ENCODE measurements at places on chromosomes 7 and 10.

DNA sequence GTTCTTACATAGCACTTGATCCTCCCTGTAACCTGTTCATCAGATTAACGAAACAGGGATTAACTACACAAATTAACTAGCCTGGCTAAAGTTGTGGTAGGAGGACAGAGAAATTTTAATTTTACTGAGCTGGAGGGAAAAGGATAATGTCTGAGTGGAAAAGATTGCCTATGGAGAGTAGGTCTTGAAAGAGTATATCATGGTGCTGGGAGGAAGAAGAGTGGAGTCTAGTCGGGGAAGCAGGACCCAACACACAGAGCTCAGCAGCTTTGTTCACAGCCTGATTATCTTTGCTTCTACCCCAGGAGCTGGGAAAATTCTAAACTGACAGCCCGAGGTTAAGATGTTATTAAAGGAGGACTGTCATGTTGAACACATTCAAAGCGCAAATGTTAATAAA, 6.1 kb upstream of the KDM7A start:
- no peak for DNase-seq

- DNase-seq = no peak
Observed at GRCh38 chr7:154827007-154827406, 175.9 kb downstream of the PAXIP1 start.

DNA sequence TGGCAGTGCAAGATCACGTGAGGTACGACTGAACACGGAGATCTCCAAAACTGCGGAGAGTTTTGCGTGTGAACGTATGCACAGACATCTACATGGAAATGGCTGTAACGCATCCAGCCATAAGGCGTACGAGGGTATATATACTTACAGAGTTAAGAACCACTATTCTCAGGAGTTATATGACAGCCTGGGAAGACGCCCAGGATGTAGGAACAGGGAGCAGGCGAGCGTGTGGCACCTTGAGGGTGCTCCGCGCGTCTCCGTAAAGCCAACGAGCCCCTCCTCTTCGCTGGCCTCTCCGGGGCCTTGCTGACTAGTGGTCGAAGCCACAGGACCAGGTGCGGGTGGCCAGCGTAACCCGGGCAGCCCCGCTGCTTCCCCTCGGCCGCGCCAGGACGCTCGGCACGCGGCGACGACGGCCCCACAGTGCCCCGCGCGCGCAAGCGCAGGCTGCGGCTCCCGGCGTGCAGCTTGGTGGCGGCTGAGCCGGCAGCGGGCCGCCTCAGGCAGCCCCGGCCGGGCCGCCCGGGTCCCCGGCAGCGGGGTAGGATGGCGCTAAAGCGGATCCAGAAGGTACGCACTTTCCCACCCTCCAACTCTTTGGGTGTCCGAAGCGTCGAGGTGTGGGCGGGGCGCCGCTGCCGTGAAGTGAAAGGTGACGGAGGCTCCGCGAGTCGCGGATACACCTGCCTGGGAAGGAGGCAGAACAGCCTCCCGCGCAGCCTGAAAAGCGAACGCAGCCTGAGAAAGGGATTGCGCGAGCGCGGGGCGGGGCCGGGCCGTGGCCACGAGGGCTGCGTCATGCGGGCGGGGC, at the start of gene UBE2D4:
TSS of gene UBE2D4 (plus strand) at position 453 of the 814 bp plus-strand sequence. CDS start at position 550, 97 bp downstream.
- peak; percentile 54 for DNase-seq

- DNase-seq = no peak
Observed at GRCh38 chr10:74836877-74837276, 10.5 kb downstream of the KAT6B start.

GRCh38 chr7:123747620-123748141, 1.1 kb downstream of the WASL start:
- peak; percentile 79 for DNase-seq

DNA sequence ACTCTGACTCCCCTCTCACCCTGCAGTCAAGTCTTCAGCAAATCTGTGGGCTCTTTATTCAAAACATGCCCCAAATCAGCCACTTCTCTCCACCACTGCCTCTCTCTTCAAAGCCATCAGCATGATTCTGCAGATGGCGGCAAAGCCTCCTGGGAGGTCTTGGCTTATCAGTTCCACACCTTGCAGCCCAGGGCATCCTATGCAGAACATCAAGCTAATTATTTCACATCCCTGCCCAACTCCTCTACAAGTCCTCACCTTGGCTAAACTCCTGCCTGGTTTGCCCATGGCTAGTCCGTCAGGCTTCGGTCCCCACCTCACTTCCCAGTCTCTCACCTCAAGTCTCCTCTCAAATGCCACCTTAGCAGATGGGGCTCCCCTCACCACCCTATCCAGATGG, 70.2 kb downstream of the PIP4K2A start:
- no peak for DNase-seq

- no peak for DNase-seq
Observed at GRCh38 chr10:116143673-116144222, 129.3 kb downstream of the GFRA1 start.
